GM12864 (cell line): ENCODE measurements at places on chromosomes 1 and 21.

DNA sequence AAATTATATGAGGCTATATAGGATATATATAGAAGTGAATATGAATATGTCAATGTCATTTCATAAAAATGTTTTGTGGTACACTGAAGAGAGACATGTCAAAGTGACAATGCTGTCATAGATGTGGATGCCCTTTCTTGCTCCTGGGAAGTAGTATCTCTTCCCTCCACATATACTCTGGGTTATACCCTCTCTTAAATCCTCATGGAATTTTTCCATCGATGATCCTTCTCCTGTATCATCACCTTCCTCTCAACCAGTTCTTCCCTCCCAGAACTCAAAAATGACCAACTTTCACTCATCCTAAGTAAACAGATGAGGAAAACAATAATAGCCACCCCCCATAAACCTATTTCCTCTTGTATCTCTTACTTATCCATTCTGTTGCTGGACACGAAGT lies 351.5 kb downstream of the USP25 start:
- no peak for DNase-seq

- DNase-seq, result no peak
Measured at GRCh38 chr1:118075116-118075515, 109.9 kb downstream of the SPAG17 start.

DNA sequence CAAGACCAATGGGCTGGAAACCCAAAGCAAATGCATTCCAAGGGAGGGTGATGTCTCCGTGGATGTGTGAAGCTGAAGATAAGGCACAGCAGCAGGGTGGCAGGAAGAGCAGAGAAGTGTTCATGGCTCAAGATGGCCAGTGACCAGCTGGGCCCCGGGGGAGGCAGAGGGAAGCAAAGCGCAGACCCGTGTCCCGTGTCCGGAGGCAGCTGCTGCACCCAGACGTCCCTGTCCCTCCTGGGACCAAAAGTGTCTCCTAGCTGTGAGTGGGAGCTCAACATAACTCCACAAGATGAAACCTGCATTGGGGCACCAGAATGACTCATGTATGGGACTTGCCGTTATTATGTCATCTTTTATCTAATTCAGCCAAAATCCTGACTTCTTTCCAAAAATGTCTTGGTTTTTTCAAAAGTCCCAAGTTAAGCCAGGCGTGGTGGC lies 118.2 kb downstream of the RIPK4 start:
- DNase-seq, result no peak

- DNase-seq, result no peak
Measured at GRCh38 chr1:93715529-93716126, 34.0 kb upstream of the BCAR3 start.

DNA sequence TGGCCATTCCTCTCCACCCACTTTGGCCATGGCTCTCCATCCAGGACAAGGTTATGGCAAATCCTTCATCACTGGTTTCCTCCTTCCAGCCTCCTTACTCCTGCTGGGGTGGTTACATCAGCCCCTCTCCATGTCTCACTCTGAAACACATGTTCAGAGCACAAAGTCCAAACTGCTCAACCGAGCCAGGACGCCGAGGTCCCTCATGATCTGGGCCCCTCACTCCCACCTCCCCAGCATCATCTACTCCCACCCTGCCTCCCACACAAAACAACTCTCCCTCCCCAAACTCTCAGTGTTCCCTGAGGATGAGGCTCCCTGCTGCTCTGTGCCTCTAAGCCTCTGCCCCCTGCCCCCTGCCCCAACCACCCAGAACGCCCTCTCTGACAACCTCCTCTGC lies 33.3 kb upstream of the ZBTB40 start:
- DNase-seq, result no peak

DNA sequence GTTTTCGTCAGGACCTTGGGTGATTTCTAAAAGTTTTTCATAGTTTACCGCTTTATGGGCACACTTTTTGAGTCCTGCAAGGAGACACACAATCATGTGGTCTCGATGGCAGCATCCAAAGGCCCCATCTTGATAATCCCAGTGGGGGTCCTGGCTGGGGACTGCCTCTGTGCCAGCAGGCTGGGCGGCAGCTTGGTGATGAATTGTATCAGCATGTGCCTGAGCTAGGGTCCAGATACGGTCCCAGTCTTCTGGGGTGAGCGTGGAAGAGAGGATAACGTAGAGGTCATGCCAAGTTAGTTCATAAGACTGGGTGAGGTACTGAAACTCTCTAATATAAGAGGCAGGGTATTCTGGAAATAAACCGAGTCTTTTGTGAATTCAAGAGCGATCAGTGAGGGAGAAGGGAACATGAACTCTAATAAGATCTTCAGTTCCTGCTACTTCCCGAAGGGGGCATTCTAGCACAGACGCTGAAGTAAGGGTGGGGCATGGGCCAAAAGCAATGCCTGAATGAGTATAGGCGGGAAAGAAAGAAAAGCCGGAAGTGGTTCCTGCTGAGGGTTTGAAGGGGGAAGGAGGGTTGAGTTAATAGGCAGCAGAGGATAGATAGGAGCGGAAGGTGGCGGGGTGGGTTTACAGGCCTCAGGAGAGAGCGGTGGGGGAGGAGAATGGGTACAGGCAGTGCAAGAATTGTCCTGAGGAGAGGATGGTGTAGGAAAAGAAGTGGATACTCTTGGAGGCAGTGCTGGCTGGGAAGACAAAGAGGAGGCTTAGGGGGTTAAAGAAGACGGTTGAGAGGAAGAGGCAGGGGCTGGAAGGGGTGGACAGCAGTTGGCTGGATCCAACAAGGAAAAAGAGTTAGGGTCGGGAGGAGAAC lies 1.6 kb downstream of the ERVH48-1 start:
- DNase-seq, result peak; percentile 84

GRCh38 chr1:220677251-220677650 lies 12.9 kb upstream of the C1orf115 start:
- DNase-seq, result no peak

- DNase-seq, result no peak
Measured at GRCh38 chr21:42670058-42670880, 16.8 kb downstream of the PDE9A start.

DNA sequence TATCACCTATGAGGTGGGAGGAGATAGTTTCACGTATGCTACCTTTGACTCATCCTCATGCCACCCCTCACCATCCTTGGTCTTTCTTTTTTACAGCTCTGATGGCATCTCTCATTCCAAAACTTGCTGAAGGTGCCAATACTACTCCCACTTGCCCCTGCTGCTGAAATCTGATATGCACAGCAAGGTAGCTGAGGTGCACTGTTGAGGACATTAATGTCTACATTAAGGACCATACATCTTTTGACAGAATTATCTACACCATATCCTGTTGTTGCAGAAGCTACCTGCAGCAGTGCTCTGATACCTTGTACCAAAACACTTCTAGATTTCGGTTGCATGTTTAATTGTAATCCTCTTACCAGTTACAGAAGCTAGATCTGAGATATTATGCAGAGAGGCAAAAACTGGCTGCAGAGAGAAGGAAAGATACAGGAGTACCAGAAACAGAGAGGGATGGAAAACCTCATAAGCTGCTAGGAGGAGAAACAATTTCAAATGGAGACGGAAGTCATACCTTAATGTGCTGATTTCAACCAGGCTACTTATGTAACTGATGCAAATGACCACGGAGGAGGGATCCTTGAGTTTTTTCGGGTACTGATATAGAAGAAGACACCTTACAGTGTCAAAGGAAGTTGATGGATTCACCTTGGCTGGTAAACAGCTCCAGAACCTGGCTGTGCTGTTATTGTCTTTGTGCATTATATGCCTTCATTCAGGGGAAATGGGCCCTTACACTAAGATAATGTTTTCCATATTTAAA lies 19.3 kb upstream of the PTPRC start:
- DNase-seq, result no peak

DNA sequence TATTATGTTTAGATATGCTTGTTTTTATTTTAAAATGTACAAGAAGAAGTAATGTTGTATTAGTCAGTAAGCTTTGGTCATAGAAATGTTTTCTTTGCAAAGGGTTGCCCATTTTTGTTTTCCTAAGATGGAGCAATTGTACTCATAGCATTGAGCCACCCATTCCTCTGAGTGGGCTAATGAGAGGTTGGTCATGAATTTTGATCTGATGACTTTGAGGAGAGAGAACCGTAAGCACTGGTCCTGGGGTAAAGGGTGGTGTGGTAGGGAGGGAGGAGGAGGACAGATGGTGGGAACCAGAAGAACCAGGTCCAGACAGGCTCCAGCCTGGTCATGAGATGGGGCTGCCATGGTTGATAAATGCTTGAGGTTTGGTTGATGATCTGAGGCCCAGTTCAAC lies 15.9 kb upstream of the SLC6A9 start:
- DNase-seq, result no peak

DNA sequence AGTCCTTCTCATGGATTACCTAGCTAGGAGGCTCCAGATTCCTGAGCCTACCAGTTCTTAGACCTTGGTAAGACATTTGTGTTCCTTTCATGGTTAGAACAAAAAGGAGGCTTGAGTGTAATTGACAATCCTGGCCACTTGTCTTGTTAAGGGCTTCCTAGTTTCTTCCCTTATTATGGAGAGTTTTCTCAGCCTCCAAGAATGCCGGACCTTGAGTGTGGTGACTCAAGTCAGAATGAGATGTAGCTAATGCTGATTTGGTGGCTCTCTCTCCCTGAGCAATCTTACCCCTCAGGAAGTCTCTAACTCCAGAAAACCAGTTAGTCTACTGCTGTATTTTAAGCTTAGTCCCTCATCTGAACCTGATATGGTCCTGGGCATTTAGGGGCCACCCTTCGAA lies 14.3 kb downstream of the CHI3L2 start:
- DNase-seq, result no peak

- DNase-seq, result no peak
Measured at GRCh38 chr1:19793360-19794046, 6.2 kb downstream of the TMCO4 start.

DNA sequence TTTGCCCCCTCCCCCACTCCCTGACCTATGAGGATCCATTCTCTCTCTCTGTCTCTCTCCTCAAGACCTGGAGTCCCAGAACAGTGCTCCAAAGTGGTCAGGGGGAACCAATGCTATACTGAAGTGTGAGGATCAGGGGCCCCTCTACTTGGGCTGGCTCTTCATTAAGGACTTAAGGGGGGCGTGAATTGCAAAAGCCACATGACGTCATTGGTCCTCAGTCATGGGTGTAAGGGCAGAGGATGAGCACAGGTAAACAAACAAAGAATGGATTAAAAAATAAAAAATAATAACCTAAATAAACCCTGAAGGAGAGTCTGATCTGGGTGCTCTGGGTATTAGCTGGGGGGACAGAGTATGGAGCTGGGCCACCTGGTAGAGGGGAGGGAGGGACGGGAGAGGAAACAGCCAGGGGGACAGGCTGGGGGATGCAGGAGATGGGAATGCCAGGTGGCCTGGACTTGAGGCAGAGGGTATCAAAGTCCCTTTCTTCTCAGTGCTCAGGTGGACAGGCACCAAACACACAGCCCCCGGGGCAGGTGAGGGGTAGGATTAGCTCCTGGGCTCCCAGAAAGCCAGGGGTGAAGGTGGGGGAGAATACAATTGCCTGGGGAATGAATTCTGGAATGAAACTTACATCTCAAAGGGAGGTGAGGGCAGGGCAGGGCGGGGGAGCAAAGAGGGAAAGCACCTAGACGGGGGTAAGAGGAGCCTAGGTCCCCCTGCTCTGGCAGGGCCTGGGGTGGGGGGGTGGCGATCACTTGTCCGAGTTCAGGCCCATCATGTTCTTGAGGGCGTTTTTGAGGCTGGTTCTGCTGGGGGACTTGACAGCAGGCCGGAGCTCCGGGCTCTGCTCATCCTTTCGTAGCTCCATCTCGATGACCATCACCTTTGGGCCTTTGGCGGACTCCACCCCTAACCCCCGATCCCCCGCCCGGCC lies 4.6 kb downstream of the MPZ start:
- DNase-seq, result no peak
